ENCODE measurements at places on chromosomes 2 and 18.
A peak's percentile ranks its signal among the peaks of the same experiment; 100 is the strongest.

DNA sequence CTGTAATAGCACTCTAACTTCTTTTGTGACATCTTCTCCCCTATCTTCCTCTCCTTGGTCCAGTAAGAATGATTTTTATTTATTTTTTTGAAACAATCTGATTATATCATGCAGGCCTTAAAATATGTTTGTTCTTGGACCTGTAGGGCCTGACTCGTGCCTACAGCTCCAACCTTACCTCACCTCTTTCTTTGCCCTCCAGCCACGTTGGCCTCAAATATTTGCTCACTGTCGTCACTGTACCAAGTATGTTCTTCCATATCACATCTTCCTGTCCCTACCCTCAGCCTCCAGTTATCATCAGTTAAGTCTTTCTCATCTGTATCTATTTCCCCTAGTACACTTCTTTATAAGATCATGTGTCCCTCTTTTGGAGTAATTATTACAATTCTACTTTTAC, 125.5 kb downstream of the CDH7 start:
- no peak for DNase-seq

GRCh38 chr2:9770308-9771100, 72.8 kb upstream of the TAF1B start:
- DNase-seq, result no peak

DNA sequence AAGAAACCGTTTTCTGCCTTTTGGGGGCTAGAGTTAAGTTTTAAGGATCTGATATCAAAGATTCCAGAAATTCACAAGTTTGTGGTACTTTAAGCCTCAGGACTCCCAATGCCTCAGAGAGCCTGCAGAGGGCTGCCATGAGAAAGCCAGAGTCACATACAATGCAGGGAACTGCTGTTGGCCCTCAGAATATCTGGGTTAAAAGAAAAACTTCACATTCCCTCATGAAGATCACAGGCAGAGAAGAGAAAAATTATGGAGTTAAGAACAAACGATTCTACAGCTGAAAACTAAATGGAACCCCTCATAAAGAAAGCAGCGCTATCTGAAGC, 39.5 kb downstream of the HDAC4 start:
- no peak for DNase-seq

GRCh38 chr2:156343096-156343939, 10.8 kb upstream of the NR4A2 start:
- no peak for DNase-seq

GRCh38 chr2:88247531-88247930, 77.4 kb downstream of the THNSL2 start:
- DNase-seq, result no peak

DNA sequence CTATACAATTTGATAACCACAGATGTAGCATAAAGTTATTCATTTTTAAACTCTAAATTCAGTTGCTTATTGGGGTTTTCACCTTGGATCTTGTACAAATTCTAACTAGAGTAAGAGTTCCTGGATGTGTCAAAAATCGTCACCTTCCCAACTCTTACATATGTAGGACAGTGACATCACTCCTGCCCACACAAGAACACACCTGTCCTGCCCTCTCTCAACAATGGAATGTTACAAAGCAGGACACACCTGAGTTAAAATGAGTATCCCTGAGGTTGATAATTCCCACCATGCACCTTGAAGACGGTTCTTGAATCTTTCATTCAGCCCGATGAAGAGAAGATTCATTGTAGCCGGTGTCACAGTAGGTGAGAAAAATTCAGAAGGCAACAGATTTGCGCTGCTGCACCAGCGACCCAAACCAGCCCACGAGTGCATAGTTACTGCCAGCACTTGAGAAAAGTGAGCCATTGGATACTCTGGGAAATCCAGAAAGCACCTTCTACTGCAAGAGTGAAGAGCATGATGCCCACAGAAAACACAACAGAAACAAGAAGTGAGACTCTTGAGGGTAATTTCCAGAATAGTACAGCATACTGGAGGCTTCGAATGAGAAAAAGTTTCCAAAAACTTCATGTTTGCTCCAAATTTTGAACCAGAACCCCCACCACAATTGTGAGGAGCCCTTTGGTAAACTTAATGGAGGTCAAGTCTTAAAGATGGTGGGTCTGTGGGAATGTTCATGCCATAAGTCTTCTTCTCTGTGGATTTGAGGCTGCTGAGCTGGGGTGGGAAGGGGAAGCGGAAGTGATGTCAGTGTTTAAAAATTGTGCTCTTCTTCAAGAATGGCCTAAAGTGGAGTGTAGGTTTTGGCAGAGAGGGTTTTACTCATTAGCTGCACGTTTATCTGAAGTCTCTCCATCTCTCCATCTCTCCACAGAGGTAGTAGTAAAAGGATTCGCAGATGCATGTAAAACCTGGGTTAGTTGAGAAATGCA, 34.7 kb upstream of the ADAM23 start:
- DNase-seq, result no peak

- no peak for DNase-seq
Measured at GRCh38 chr2:40435426-40436092, 16.3 kb downstream of the SLC8A1 start.

DNA sequence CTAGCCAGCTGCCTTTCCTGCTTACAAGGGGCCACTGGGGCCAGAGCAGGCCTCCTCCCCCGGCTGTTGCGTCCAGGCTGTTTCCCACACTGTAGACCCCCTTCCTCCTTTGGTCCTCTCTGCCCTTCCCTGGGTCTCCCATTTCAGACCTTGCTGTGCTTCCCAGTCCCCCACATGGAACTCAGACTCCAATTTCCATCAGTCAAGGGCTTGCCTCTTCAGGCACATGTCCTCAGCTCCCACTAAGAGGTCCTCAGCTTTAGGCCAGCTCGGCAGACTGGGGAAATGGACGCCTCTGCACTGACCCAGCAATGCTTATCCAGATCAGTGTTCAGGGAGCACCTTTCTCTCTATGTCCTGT, 98.0 kb upstream of the BZW1 start:
- no peak for DNase-seq

GRCh38 chr2:45401431-45401922, 209.6 kb downstream of the SRBD1 start:
- no peak for DNase-seq

DNA sequence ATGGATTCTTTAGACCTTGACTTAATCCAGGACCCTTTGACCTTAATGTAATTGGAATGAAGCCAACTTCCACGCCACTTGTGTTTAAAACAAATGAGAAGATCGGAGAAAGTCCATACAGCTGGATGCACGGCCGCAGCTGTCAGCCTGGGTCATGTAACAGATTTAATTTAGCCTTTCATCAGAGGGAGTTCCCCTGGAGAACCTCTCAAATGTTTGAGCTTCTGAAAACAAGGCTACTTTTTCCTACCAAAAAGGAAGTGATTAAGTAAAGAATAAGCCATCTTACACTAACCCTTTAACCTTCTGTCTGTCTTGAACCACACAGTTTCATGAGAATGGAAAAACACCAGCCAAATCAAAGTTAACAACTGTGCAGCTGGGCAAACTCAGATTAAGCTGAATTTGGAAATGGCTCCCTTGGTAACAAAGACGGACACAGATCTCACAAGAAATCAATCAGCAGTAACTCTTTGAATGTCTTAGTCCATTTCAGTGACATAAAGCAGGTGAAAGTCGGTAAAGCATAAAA, 103.6 kb downstream of the DOCK10 start:
- no peak for DNase-seq

DNA sequence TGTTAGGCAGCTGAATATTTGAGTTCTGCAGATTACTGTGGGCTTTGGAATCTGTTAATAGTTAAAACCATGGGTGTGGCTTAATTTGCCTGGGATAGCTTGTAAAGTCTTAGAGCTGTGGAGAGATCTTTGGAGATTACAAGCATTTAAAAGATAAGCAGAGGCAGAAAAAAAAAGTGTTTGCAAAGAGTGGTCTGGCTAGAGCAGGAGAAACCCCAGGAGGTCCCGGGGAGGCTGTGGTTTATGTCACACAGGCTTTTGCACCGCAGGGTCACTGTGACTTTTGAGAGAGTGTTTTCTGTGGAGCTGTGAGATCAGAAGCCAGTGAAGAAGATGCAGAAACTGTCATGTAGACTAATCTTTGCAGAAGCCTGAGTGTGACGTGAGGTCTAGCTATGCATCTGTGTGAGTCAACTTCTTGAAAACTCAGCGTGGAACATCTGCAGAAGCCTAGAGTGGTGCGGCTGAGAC, 49.0 kb downstream of the SETBP1 start:
- DNase-seq, result no peak

DNA sequence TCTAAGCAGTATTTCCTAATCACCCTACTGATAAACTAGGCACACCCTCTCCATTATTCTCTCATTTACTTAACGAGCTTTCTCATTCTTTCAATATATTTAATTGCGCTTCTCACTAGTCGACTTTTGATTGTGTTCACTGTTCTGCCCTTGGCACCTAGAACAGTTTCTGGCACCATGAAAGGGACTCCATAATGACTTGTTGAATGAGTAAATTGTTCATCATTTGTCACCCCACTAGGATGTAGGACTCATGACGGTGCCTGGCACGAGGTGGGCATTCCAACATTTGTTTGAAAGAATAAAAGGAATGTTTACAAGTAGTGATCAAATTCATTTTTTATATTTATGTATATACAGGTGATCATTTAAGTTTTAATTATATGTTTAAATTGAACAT, 123.7 kb downstream of the DIS3L2 start:
- no peak for DNase-seq

- DNase-seq, result peak; percentile 66
Measured at GRCh38 chr2:96554293-96555145, 18.0 kb downstream of the ARID5A start.

GRCh38 chr2:128559533-128560515, 241.2 kb upstream of the HS6ST1 start:
- DNase-seq, result no peak

- no peak for DNase-seq
Measured at GRCh38 chr2:187466129-187466792, 18.2 kb upstream of the CALCRL start.

GRCh38 chr2:25356088-25356487, 14.4 kb upstream of the DNMT3A start:
- no peak for DNase-seq

DNA sequence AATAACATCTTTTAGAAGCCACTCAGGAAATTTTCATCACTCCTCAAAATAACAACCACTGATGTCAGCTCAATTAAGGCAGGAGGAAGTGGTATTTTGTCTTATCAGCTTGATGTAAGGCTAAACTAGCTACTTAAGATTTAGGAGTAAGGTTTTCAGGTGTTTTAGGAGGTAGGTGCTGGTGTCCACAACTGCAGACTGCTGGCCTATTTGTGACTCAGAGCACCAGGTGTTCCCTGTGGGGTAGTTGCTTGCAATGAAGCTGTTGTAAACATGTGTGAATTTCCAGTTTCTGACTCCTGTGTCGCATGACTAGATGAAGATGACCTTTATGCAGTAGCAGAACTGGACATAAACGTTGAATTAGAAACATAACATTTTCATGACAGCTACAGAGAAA, 164.2 kb downstream of the THSD7B start:
- no peak for DNase-seq

DNA sequence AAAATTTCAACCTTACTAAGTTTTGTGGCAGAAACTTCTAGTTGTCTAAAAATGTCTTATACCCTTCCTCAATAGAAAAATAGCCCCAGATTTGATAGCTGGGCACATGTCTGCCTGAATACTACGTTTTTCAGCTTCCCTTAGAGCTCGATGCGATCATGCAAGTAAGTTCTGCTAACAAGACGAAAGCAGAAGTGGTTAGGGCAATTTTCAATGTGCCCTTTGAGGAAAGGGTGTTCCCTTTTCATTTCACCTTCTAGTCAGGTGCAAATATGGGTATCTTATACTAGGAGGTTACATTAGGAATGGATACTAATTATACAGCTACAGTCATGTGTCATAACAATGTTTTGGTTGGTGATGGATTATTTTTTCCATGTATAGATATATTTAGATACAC, 1572.1 kb upstream of the LRRTM1 start:
- DNase-seq, result no peak

GRCh38 chr18:68667121-68667520, 47.8 kb downstream of the TMX3 start:
- no peak for DNase-seq

- DNase-seq, result no peak
Measured at GRCh38 chr2:195562570-195563566, 94.2 kb upstream of the SLC39A10 start.

DNA sequence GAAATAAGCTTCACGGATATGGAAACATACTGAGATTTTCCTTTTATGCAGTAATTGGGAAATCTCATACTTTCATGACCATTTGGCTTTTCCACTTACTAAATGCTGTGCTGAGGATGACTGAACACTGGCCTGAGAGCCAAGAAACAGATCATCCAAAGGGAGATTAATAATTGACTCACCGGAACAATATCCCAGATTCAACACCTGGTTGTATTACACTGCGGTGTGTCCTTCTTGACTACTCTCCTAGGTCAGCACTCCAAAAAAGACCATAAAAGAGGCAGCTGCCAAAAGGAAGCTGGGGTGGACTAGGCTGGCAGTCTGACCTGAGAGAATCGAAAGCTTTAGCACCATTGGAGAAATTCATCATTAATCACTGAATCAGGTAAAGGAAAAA, 469.1 kb downstream of the CBLN2 start:
- no peak for DNase-seq

GRCh38 chr2:157809212-157809611, 66.9 kb downstream of the ACVR1 start:
- DNase-seq, result no peak

GRCh38 chr2:96499061-96499960, 5.8 kb downstream of the NEURL3 start:
- DNase-seq, result no peak

- DNase-seq, result no peak
Measured at GRCh38 chr2:158965641-158966040, 2.8 kb upstream of the TANC1 start.

DNA sequence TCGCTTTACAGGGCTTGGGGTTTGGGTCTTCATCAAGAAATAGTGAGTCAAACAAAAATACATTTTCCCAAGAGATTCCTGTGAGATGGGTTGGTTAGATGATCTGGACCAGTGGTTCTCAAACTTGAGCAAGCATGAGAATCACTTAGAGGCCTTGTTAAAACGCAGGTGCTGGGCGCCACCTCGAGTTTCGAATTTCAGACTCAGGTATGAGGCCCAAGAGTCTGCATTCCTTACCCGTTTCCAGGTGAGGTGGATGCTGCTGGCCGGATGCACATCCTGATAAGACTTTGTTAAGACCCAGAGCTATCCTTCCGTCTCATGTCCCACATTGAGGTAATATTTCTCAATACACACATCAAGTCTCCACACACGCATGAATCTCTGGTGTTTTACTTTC, 707.8 kb upstream of the SALL3 start:
- DNase-seq, result no peak

DNA sequence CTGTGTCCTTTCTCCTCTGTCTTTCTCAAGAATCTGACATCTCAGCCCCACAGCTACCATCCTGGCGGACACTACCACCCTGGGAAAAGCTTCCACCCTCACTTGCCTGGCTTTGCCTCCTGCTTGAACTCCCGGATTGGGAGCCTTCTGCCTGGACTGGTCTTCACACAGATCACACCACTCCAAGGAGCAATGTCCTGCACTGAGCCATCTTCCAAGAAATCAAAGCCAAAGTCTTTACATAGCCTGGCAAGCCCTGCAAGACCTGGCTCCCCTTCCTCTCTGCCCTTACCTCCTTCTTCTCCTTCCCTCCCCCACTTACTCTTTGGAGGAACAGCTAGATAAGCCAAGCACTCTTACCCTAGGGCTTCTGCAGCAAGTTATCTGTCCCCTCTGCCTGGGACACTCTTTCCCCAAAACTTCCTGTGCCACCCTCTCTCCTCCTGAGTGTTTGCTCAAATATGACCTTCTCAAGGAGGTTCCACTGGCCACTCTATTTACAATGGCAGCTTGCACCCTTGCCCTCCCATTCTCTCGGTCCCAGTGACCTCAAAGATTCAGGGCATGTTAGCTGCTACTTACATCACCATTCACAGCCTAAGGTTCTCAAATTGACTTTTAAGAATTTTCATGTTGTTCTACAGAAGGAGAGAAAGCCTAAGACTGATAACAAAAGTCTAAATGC, 9.7 kb downstream of the ATP8B1 start:
- DNase-seq, result no peak

Data from memory B cell (primary cell).